Thymus (tissue), 14 donors: ENCODE measurements at places on chromosomes 11 and 22.

DNA sequence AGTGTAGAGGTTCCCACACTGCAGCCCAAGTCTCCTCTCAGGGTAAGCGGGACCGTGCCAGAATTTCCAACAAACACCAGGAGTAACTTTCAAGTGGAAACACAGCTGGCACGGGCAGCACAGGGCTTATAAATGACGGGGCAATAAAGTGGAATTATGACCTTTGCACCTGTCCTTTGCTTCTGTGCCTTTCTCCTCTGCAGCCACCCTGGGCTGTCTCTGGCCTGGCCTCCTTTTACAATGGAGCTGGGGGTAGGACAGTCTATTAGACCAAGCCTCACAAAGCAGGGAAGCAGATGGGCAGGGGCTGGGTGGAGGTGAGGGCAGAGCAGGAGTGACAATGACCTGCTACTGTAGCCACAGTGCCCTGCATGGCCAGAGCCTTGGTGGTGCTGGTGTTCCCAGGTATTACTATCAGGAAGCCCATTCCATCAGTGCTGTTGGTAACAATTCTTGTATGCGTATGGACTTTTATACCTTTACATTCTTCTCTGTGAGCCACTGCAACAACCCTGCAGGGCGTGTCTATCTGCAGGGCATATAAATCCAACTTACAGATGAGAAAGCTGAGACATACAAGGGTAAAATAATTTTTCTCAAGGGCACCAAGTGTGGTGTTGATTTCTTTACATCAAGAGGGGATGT lies 387.8 kb downstream of the CTTN start:
- DNase-seq, result no peak

GRCh38 chr11:12727563-12728211 lies 53.5 kb downstream of the TEAD1 start:
- DNase-seq, result no peak

DNA sequence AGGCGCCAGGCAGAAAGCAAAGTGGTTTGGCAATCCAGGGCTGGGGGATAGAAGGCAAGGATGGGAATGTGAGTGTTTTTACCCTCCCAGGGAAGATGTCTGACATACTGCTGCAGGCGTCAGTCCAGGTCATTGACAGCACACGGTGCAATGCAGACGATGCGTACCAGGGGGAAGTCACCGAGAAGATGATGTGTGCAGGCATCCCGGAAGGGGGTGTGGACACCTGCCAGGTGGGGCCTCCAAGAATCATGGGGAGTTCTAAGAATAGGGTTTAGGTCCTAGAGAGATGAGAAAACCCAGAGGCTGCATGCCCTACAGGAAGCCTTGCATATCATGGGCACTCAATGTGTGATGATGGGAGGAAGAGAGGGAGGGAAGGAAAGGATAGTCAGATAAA lies 28.3 kb upstream of the SMIM35 start:
- no peak for DNase-seq

GRCh38 chr11:111162305-111162704 lies 83.2 kb upstream of the POU2AF2 start:
- no peak for DNase-seq

GRCh38 chr11:17839450-17839849 lies 104.9 kb downstream of the KCNC1 start:
- DNase-seq, result no peak

DNA sequence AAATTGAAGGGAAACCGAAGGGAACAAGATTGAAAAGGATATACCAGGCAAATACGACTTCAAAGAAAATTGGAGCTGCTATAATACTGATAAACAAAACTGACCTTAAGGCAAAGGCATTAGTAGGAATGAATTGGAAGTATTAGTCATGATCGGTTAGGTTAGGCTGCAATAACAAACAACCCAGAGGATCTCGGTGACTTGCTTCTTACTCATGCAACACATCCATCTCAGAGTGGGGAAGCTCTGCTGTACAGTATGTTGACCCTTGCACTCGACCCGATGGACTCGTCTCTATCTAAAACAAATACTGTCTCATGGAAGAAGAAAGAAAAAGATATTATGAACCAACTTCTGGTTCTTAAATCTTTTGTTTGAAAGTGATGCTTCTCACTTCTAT lies 42.3 kb downstream of the SPATA19 start:
- DNase-seq, result no peak

DNA sequence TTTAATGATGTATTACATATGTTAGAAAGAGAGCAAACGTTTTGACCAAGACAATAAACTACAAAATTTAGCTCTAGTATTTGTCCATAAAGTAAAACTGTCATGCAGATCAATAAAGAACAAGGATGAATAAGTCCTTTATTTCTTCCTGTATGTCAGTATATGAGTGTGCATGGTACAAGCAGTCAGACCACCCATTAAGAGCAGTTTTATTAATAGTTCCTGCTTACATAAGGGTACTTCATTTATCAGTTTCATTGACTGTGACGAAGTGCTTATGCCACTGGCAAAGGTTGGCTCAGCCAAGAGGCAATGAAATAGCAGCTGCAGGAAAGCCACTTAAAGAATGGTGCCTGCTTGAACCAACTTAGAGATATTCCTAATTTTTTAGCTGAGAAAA lies 913.0 kb upstream of the CNTN5 start:
- no peak for DNase-seq

- no peak for DNase-seq
Observed at GRCh38 chr11:2797741-2798361, 87.7 kb downstream of the CDKN1C start.

GRCh38 chr11:35683728-35684339 lies 21.3 kb downstream of the TRIM44 start:
- no peak for DNase-seq

DNA sequence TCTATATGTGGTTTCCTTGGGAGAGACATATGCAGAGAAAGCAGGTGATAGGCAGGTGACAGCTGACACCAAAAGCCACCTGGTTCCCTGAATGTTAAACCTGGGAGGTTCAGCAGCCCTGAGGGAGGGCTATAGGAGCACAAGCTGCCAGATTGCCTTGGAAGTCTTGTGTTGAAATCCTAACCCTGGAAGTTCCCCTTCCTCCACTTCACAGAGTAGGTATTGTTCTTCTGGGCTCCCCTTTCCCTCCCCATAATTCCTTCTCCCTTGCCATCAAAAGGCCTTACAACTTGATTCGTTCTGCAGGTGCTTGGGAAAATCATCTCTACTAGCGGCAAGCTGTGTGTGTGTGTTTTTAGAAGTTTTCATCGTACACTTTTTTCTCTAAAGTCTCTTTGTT lies 5.4 kb downstream of the LDLRAD3 start:
- DNase-seq, result no peak

DNA sequence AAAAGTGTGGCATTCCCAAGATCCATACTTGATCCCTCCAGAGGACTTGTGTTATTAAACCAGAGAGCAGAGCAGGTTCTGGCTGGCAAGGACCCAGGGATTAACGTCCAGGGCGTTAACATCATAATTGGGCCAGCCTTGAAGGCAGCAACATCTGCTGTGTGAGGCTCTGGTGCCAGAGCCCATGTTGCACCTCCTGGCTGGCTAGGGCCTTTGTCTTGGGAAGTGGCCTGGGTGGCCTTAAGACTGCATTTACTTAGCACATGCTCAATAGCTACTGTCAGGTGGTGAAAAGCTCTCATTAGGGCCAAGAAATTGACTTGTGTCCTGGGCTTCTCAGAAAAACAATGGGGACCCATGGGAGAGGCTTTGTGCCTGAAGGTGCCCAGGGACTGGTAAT lies 66.6 kb downstream of the CACNG2 start:
- DNase-seq, result no peak

GRCh38 chr11:61486011-61486620 lies 22.4 kb upstream of the LRRC10B start:
- DNase-seq, result no peak

GRCh38 chr11:111019451-111019850 lies 226.1 kb upstream of the POU2AF2 start:
- DNase-seq, result no peak

DNA sequence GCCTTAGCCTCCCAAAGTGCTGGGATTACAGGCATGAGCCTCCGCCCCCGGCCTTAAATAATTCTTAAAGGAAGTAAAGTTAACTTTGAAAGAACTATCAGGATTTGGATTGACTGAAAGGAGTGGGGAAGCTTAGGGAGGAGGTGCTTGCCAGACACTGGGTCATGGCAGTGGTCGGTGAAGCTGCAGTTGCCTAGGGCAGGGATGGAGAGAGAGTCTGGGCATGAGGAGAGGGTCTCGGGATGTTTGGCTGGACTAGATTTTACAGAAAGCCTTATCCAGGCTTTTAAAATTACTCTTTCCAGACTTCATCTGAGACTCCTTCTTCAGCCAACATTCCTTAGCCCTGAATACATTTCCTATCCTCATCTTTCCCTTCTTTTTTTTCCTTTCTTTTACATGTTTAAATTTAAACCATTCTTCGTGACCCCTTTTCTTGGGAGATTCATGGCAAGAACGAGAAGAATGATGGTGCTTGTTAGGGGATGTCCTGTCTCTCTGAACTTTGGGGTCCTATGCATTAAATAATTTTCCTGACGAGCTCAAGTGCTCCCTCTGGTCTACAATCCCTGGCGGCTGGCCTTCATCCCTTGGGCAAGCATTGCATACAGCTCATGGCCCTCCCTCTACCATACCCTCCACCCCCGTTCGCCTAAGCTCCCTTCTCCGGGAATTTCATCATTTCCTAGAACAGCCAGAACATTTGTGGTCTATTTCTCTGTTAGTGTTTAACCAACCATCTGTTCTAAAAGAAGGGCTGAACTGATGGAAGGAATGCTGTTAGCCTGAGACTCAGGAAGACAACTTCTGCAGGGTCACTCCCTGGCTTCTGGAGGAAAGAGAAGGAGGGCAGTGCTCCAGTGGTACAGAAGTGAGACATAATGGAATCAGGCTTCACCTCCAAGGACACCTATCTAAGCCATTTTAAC lies at the start of gene NNMT:
Gene NNMT, plus strand, starts transcription at position 724 of the 929 bp plus-strand sequence. Its CDS starts 158 bp downstream, at position 882.
- DNase-seq, result no peak

DNA sequence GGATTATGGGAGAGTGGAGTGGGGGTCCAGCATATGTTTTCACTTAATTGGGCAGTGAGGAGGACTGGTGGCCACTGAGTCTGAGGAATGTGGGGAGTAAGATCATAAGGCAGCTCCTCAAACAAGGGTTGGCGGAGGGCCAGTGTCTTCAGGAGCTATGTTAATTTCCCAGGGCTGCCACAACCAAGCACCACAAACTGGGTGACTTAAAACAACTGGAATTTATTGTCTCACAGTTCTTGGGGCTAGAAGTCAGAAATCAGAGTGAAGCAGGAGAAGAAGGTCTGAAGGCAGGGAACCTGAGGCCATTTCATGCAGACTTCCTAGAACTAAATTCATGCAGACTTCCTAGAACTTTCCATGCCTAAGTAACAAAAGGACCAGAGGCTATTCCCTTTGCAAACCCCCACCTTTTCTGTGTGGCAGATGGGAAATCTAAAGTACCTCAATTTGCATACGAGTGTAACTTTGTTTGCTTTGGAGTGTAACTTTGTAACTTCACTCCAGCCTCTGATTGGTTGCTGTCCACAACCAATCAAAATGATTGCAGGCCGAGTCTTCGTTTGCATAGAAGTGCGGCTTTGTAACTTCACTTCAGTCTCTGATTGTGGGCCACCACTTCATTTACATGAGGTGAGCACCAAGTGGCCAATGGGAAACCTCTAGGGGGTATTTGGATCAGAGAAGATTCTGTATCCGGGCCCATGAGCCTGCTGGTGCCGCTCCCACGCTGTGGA lies 50.5 kb upstream of the ZBED5 start:
- DNase-seq, result no peak

DNA sequence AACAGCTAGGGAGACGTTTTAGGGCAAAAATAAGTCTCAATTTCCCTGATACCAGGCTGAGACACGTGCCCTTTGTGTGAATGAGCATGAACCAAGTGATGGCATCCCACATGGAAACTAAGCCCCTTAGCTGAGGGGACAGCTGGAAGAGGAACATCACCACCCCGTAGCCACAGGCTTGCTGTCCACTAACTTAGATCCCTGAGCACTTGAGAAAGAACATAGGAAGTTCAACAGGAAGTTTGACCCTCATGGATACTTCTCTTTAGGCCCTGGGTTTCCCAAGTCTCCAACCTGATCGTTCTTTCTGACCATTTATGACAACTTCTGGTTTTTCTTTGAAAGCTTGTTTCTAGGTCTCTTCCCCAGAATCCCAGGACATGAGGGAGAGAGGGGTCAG lies 11.6 kb upstream of the CKAP5 start:
- no peak for DNase-seq

DNA sequence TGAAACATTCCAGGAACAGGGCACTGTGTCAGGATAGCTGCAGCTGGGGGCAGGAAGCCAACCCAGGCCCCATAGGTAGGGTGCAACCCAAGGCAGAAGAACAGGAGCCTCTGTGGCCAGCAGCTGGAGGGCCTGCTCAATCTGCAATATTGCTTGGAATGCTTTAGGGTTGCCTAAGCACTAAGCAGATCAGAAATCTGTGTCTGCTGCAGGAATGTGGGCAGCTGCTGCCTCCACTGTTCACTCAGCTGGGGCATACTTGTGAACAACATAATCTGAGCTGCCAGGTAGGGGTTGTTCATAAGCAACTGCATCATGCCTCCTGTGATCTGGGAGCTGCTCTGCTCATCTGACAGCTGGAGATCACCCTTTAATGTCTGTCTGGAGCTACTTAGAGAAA lies 1.7 kb downstream of the UBQLNL start:
- DNase-seq, result no peak

DNA sequence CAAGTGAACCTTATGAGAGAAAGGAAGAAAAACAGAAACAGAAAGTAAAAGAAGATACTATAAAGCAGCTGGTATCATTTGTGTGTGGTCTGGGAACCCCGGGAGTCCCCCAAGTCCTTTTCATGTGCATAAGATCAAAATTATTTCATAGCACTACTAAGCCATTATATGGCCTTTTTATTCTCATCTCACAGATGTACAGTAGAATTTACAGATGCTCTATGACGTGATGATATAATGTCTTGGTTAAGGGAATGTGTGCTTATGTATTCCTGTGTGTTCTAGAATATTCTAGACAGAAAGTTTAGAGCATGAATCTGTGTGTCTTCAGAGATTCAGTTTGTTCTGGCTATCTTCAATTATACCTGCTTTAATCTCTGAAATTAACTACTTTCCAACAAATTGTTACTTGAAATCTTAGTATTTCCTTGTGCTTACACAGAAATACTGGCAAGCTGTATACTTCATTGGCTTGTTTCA lies 8.6 kb upstream of the TPP1 start:
- DNase-seq, result peak; percentile 14

DNA sequence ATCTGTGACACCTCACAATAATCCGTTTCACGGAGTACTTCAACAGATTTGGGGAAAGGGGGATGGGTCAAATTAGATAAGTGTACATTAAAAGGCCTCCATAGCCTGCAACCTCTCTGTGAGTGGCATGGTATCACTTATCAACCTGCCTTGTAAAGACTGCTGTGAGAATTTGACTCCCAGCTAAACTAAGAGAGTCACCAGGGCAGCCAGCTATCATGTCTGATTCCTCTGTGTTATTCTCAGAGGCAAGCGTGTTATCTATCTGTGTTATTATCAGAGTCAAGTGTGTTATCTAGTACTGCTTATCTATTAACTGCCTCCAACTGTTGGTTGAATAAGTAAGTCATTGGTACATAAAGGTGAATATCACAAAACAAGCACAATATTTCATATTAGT lies 4.1 kb upstream of the FAM83F start:
- DNase-seq, result no peak

DNA sequence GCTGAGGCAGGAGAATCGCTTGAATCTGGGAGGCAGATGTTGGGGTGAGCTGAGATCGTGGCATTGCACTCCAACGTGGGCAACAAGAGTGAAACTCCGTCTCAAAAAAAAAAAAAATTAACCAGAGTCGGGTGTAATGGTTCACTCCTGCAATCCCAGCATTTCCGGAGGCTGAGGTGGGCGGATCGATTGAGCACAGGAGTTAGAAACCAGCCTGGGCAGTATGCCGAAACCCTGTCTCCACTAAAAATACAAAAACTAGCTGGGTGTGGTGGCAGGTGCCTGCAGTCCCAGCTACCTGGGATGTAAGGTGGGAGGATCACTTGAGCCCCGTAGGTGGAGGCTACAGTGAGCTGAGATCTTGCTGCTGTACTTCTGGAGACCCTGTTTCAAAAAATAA lies 1.5 kb downstream of the RANGAP1 start:
- DNase-seq, result no peak
